Stimulated activated CD4-positive, alpha-beta T cell treated with anti-CD3 and anti-CD28 coated beads, Interleukin-2, amount 100 ng/mL, for 24 hours (primary cell): ENCODE measurements at places on chromosomes 13 and 19.

GRCh38 chr13:35621989-35622388 lies 145.5 kb upstream of the MAB21L1 start:
- DNase-seq: no peak

DNA sequence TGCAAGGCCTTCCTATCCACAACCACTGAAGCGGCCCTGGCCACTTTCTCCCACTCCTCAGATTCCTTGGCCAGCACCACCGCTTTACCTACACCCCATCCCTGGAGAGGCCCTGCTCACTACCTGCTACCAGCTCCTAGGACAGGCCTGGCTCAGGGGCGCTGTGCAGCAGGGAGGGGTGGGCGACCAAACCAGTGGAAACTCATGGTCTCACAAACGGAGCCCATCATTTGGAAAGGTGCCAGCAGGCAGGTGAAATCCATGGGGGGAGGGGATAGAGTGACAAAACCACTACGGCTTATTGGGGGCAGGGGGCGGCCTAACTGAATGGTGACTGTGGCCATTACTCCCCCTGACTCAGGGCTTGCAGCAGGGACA lies 27.6 kb downstream of the C19orf47 start:
- DNase-seq: no peak

GRCh38 chr13:98246538-98247172 lies 69.6 kb upstream of the RNF113B start:
- DNase-seq: no peak

GRCh38 chr13:67619351-67619994 lies 389.3 kb upstream of the PCDH9 start:
- DNase-seq: no peak

DNA sequence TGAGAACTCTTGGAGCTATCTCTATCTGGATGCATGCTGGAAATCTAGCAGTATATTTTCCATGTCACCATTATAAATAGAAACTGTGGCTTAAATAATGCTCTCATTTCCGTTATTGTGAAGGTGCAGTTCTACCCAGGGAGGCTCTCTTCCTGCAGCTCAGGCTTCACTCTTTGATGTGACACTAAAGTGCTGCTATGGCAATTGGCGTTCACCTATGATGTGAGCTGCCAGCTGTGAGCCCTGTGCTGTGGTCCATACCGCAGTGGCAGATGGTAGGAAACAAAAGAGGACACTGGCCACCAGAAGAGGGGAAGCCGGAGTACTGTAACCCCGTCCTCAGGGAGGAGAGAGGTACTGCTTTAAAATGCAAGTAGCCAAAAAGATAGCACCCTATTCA lies 40.6 kb upstream of the ZNF681 start:
- no peak for DNase-seq

DNA sequence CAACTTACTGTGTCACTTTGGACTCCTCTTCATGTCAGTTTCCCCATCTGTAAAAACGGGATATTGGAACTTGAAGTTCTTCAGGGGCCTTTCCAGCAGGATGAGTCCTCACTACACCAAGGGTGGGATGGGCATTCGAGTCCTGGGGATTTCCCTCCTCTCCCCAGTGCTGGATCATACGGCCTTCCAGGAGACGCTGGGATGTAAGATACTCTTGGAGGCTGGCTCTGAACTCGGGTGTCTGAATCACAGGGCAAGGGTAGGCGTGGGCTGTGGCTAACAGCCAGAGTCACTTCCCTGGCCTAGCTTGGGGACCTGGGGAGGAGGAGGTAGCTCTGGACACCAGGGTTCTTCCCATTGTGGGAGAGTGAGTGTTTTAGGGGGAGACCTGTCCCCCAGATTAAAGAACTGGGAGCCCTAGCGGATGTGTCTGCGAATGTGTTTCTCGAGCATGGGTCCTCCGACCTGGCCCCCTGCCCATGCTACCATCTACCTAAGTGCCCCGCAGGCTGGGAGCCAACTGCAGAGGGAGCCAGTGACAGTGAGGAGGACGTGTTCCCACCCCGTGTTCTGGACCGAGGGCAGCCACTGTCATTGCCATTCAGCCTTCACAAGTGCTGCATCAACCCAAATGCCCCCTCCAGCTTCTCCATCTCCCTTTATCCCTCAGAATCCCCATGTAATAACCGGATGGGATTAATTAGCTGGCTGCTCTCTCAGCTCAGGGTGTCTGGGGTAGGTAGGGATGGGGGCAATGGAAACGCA lies 2.4 kb upstream of the CYTH2 start:
- no peak for DNase-seq

DNA sequence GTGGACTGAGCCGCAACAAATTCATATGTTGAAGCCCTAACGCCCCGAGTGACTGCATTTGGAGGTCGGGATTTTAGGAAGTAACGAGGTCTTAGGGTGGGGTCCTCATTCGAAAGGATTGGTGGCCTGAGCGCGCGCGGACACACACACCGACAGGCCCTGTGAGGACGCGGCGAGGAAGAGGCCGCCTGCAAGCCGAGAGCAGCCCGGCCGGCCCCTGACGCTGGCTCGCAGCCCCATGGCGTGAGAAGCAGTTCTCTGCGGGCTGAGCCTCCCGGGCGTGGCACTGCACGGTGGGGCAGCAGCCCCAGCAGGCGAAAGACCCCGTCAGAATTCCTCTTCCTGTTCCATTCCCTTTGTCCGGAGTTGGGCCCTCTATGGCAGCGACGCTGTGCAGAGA lies 131.2 kb downstream of the CRYL1 start:
- DNase-seq: no peak

GRCh38 chr13:51707461-51707860 lies 96.5 kb downstream of the DHRS12 start:
- DNase-seq: no peak

DNA sequence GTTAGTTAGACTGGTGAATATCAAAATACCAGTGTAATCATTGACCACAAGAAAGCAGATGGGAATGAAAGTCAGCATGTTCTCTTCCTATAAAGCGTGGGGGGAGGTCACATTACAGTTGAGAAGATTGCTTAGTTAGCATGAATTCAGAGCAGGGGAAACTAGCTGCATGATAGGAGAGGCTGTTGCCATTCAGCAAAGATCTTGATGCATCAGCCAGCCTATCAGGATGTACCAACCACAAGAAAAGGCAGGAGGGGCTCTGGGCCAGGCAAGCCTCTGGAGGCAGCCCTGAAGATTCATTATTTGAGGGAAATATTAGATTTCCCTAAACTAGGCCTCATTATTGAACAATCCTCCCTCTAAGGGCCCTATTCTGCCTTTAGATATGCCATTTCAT lies 5.0 kb upstream of the MTMR6 start:
- DNase-seq: no peak

DNA sequence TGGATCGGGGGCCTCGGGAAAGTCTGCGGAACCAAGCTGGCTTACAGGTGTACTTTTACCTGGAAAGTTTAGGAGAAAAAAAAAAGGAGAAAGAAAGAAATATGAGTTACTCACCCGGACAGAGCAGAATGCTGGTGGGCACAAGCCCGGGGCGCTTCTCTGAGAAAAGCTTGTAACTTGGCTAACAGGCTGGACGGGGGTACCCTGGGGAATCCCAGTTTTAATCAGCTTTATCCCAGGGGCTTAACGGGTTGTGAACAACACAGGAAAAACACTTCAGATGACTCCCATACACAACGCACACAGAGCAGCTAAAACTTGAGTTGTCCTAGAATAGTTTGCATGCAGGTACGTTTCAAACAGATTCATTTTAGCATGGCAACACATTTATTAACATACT lies 37.3 kb downstream of the KLF2 start:
- DNase-seq: no peak

DNA sequence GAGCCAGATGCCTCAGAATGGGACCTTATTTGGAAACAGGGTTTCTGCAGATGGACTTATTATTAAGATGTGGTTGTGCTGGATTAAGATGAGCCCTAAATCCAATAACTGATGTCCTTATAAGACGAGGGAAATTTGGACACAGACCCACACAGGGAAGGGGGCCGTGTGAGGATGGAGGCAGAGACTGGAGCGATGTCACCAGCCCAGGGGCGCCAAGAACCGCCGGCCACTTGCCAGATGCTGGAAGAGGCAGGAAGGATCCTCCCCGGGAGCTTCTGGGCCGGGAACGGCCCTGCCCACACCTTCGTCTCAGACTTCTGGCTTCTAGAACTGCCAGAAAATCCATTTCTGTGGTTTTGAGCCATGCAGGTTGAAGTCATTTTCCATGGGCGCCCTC lies 26.6 kb downstream of the GNG7 start:
- no peak for DNase-seq

DNA sequence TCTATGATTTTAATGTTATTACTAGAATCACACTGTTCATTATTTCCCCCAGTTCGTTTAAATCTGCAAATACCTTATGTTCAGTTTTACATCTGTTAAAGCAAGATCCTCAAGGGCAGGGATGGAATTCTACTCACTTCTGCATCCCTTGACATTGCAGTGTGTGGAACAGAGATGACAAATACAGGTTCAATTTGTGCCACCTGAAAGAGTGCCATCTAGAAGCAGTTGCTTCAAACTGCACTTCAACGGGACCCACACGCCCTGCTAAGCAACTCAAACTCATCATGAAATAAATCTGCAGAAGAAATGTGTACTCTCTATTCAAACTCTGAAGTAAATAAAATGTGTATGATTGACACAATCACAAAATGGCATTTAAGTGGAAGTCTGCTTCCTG lies 44.5 kb downstream of the RUBCNL start:
- DNase-seq: no peak
